Mucosa of gallbladder (tissue), 1 donor: ENCODE measurements at places on chromosomes 1 and 21.

GRCh38 chr1:95010158-95010557, 62.6 kb downstream of the ALG14 start:
- DNase-seq, result no peak

DNA sequence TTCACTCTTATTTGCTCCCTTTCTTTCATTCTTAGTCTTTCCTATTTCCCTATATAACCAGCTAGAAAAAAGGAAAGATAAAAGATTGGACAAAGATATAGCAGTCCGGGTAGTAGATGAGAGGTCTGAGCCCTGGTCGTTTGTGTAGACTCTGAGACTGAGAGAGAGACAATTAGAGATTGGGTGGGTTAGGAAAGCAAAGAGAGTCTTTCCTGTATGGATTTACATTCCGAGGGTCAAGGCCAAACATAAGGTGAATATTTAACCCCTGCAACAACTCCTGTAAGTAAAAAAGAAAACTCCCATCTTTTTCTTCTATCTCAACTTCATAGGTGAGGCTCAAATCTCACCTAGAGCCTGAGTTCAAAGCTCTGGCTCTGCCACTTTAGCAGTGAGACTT, 218.0 kb upstream of the FGGY start:
- DNase-seq, result no peak

DNA sequence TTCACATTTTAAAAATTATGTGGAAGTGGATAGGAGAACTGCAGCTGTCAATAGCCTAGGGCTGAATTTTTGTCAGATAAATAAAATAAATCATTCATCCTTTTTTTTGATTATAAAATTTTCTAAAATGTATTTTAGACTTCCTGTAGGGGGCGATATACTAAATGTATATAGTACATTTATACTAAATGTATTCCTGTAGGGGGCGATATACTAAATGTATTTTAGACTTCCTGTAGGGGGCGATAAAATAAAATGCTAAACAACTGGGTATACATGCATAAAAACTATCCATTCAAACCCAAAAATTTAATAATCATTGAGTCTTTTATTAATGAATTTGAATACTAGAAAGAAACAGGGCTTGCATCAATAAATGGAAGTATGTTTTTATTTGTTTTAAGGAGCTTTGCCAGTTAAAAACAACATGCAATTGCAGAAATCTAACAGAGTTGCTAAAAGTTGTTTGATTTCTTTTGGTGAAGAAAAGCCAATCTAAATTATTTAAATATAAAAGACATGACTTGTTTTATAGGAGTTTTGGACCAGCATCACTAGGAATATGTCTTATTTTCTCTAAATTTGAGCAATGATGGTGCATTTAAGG, 31.4 kb downstream of the CLCA1 start:
- no peak for DNase-seq

DNA sequence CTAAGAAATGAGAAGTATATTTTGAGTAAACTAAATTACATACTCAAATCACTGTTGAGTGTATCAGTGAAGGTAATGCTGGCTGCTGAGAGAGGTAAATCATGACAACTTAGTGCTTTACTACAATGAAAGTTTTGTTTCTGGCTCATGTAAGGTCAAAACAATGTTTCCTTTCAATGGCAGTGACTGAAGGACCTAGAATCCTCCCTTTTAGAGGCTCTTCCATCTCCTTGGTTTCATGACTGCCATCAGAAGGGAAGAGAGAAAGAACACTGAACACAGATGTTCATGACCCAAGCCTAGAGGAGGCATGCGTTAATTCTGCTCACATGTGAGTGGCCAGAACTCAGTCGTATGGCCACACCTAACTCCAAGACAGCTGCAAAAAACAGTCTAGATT, 130.6 kb downstream of the AKT3 start:
- no peak for DNase-seq

GRCh38 chr1:175498002-175498401, 245.4 kb downstream of the TNR start:
- DNase-seq, result no peak

- DNase-seq, result no peak
Observed at GRCh38 chr21:18810136-18810535, 406.6 kb upstream of the TMPRSS15 start.

GRCh38 chr1:239854922-239855321, 236.8 kb upstream of the FMN2 start:
- DNase-seq, result no peak

GRCh38 chr1:147891088-147891487, 11.5 kb upstream of the GJA8 start:
- no peak for DNase-seq

DNA sequence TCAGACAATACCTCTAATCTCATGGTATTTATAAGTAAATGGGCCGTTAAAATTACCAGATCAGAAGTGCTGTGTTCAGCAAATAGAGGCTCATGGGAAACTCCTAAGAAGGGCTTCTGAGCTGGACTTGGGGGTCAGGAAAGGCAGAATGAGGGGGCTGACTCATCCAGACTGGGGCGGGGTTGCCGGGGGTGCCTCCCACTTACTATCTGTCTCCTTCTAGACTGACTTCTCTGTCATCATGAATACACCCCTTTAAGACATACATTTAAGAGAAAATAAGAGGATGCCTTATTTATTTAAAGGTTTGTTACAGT, 96.0 kb upstream of the ERRFI1 start:
- no peak for DNase-seq

DNA sequence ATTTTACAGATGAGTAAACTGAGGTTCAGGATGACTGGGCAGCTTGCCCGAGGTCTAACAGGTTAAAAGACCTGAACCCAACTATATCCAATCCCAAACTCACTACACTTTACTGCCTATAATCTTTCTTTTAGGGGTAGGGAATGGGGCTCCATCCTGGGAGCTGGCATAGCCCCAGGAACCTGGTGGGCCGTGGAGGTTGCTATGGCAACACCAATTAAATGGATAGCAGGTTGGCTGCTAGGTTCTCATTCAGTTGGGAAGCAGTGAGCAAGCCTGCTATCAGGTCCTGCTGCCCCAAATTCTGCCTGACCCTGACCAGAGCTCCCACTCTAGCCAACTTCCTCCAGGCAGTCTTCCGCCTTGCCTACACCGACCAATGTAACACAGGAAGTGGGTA, 40.9 kb downstream of the LRP8 start:
- no peak for DNase-seq

DNA sequence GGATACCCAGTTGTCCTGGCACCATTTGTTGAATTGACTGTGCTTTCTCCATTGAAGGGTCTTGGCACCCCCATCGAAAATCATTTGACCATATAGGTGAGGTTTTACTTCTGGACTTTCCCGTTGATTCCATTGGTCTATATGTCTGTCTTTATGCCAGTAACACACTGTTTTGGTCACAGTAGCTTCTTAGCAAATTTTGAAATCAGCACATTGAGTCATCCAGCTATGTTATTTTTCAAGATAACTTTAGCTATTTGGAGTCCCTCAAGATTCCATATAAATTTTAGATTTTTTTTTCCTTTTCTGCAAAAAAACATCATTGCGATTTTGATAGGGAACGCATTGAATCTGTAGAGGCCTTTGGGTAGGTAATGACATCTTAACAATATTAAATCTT, 235.6 kb downstream of the SMYD3 start:
- DNase-seq, result no peak

DNA sequence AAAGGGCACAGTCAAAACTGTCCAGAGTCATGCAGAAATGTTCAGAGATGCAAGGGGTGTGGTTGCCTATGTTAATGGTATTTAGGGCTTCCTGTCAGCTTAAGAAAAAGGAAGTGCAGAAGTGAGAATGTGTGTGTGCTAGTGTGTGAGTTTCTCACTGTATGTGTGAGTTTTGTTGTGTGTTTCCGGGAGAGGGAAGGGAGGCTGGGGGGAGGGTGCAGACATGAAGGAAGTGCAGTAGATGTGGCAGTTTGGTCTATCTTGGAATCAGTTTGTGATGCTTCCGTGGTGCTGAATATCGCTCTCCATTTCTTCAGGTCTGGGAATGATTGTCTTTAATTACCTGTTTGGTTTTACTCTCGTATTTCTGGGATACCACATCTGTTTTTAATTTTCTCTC, 16.5 kb upstream of the ATP6V1G3 start:
- peak; percentile 50 for DNase-seq

GRCh38 chr1:201955729-201956143, 433 bp downstream of the TIMM17A start:
- no peak for DNase-seq

GRCh38 chr1:202856014-202856413, 32.9 kb downstream of the RABIF start:
- DNase-seq, result no peak

GRCh38 chr1:19623523-19623922, 20.6 kb upstream of the NBL1 start:
- DNase-seq, result peak; percentile 36

- no peak for DNase-seq
Observed at GRCh38 chr21:25551569-25551968, 55.7 kb downstream of the MRPL39 start.

DNA sequence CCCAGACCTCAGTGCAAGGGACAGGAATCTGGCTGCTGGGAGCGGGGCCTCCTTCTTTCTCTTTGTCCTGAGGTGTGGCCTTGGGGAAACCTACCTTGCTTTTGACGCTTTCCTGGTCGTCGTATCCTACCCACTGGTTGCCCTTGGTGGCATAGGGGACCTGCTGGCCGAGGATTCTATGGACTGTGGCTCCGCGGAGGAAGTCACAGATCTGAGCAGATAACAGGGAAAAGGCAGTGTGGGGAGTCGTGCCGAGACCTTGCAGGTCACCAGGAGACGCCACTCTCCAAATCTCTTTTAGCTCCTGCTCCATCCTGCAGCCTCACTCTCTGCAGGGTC, 4.0 kb upstream of the MYBPH start:
- DNase-seq, result no peak

DNA sequence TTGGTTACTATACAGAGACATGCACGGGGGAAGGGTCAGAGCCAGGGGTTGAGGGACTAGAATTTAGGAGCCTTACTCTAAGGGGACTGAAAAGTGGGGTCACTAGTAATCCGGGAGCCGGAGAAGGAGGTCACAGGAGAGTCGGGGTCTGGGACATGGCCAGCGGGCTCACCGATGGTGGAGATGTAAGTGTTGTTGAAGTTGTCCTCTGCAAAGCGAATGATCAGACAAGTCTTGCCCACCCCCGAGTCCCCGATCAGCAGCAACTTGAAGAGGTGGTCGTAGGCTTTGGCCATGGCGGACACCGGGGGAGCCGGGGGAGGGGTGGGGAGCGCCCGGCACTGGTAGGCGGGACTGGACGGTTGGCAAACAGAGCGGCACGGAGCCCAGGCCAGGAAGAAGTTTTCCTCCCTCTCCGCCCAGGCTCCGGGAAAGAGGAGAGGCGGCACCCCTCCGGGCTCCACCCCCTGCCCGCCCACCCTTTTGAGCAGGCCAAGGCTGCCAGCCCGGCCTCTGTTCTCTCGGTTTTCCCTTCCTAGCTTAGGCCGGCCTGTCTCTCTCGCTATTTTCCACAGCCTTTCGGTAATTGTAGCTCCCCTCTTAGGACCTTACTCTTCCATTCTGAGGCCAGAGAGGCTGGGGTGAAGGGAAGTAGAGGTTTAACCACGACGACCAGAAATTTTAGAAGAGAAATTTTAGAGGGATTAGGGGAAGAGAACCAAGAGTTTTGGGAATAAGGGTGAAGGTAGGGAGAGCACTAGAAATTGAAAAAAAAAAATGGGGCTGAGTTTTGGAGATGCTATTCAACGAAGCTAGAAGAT, at the start of gene RAB13:
Gene RAB13, minus strand, starts transcription at position 399 of the 821 bp plus-strand sequence. Its CDS starts 103 bp downstream, at position 296.
- peak; percentile 83 for DNase-seq

DNA sequence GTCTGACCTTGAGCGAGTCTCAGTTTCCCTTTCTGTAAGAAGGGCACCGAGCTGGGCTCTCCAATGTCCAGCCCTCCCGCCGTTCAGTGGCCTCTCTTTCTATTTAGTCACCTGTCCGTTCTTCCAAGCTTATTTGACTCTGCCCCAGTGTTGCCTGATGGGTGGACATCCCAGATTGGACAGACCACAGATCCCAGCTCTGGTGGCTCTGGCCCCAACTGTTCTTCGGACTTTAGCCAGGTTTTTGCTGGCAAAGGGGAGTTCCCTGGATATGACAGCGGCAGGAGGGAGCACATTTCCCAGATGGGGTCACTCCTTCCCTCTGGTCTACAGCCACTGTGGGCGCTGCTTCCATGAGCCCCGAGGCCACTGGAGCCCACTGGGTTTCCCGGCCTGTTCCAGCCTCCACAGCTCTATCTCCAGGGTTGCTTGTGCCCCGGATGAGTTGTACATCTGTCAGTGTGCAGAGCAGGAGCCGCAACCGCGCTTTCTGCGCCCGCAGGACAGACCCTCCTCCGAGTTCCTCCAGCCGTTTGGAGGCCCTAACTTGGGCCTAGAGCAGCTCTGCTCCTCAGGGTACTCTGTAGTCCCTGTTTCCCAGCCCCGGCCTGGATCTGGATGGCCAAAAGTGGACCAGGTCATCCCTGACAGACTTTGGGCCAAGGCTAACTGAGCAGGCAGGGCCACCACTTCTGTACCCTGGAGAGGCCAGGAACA, 3.8 kb downstream of the DMBX1 start:
- no peak for DNase-seq

DNA sequence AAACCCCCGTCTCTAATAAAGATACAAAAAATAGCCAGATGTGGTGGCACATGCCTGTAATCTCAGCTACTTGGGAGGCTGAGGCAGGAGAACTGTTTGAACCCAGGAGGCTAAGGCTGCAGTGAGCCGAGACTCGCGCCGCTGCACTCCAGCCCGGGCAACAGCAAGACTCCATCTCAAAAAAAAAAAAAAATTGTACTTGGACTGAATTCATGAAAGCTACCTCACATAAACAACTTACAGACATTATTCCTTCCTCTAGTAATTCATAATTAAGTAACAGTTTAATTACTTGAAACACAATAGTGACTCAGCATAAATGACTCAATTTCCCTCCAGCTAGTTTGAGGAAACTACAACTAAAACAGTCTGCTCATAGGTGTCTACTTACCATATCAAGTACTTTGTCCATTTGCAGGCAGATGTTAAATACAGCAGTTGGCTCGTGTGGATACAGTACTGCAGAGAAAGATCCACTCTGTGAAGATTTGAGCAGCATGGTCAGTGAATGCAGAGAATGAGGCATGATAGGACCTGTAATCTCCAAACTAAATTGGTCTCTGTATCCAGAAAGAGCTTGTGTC, 9.4 kb downstream of the DONSON start:
- DNase-seq, result no peak

GRCh38 chr1:194795917-194796593, 1609.6 kb upstream of the B3GALT2 start:
- no peak for DNase-seq

GRCh38 chr1:167839009-167839408, 74.9 kb downstream of the ADCY10 start:
- DNase-seq, result no peak

GRCh38 chr1:180581635-180582039, 22.9 kb downstream of the OVAAL start:
- no peak for DNase-seq

DNA sequence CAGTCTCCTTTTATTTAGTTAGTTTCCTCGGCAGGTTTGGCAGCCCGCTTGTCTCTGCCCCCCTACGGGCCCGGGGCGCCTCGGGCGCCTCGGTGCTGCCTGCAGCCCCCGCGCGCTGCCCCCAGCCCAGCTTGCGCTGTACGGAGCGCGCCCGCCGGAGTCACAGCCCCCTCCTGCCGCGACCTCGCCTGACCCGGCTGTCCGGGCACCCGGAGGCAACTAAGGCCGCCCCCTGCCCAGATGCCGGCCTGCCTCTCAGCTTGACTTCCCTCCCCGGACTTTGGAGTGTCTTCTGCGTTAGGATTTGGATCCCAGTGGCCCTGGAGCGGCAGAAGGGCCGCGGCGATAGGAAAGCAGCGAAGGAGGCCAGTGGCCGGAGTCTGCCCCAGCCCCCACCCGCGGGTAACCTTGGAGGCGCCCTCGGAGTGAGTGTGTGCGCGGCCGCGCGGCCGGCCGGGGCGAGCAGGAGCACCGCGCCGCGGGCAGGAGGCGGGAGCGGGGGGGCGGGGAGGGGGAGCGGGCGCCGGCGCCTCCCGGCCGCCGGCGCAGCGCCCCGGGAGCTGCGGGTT, 7.6 kb downstream of the CDKN2C start:
- DNase-seq, result no peak
